ENCODE measurements at places on chromosomes 4 and X.

DNA sequence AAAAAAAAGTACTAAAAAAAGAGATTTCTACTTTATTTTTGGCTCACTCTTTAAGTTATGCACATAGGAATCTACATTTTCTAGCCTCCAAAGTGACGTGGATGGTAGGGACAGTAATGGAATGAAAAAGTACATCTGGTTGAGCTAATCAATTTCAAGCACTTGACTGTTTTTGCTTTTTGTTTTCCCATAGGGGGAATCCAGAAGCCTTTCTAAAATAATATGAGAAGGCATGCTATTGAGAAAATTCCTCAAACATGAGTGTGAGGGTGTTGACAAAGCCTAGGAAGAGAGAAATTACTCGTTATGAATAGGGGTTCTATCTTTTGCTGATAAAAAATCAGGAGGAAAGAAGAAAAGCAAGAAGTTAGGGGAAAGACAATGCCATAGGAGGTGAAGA is 242.5 kb upstream of the PUDP start:
- DNase-seq, result no peak

DNA sequence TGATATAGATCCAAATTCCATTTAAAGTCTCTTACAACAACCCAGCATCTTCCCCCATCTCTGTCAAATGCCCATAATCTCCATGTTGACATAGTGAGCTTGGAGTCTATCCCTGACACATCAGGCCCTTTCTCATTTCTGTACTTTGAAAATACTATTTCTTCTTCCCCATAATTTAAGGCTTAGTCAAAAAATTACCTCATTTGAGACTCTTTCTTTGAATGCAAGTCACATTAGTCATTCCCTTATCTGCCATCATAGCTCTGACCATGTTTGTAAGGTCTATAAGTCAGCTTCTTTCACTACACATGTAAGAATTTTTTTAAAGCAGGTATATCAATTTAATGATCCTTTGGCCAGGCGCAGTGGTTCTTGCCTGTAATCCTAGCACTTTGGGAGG is 99.9 kb downstream of the DDX60 start:
- DNase-seq, result no peak

DNA sequence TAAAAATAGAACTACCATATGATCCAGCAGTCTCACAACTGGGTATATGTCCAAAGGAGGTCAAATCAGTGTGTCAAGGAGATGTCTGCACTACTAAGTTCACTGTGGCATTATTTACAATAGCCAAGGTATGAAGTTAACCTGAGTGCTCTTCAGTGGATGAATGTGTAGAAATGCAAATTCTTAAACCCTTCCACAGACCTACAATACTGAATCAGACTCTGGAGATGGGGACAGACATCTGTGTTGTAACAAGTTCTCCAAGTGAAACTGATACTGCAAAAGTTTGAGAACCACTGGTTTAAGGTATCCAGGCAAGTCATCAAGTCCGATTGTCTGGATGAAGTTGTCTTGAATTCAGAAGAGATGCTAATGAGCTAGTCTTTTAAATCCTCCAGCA is 38.5 kb downstream of the SMAD1 start:
- no peak for DNase-seq

GRCh38 chr4:135319685-135320084 is 1118.1 kb upstream of the PABPC4L start:
- no peak for DNase-seq

DNA sequence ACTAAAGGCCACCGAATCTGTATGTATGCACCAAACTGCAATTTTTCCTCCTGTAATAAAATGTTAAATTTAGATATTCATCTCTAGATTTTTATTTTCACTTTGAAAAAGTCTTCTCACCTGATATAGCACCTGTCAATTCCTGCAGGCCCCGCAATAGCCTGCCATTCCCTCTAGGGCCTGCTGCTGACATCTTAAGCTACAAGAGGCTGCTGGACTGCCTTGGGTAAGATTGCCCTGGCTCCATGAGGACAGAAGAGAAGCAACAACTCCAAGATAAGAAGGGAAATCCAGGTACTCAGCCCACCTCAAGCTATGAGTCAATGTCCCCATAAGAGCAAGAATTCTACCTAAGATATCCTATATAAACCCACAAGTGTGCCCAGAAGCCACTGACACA is 230.2 kb upstream of the AGTR2 start:
- DNase-seq, result no peak

DNA sequence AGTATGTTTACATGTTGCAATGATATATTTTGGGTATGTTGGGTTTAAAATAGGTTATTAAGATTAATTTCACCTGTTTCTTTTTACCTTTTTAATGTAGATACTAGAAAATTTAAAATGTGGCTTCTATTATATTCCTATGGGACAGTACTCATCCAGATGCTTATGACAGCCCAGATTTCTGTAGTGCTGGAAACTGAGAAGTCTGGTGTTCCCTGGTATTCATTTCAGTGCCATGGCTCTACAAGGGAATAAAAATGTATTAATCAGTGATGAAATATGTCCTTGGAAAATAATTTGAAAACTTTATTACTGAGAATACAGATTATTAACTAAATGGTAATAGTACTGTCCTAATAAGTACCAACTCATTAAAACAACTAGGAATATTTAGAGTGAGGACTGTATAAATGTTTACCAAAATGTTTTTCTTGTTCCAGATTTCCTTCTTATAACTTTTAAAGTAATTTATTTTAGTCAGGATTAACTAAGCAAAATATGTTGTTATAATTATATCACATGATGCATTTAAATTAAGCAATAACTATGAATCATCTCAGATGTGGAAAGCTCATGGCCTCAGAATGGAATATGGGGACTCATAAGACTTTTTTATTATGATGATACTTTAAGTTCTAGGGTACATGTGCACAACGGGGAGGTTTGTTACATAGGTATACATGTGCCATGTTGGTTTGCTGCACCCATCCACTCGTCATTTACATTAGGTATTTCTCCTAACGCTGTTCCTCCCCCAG is 25.3 kb downstream of the ARHGAP24 start:
- DNase-seq, result no peak

- DNase-seq, result no peak
Measured at GRCh38 chr4:144357975-144358374, 217.5 kb upstream of the GYPA start.

GRCh38 chrX:153487590-153488071 is 7.1 kb upstream of the BGN start:
- no peak for DNase-seq

DNA sequence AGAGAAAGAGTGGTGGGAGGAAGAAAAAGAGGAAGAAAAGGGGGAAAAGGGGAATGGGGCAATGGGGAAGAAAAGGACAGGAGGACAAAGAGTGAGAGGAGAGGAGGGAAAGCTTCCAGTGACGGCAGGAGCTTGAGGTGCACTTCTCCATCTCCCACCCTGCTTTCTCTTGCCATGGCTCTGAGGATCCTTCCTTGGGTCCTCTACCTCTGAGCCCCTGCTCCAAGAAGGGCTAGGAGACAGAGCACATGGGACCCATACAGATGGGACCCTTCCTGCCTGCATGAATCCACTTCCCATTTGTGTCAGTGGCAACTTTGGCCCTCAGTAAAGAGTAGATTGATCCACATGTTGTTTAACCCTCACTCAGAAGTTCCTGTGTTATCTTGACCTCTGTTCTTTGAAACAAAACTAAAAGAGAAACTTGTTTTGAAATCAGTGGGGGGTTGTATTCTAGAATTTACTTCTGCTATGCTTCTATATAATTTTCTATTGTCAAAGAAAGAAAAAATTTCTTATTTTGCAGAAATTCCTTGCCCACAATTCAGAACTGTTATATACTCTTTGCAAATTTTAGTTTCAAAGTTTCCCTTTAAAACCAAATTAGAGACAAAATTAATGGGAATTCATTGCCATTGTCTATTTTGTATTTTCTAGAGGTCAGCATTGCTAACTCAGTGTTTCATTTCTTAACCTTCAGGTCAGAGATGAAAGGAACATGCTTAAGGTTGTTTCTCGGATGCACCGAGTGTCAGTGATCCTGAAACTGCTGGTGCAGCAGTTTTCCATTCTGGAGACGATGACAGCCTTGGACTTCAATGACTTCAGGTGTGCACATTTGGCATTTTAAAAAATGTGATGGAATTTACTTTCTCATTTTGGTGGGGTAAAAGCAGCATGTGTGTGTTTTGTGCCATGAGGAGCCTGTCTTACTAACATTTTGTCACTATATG is 5.0 kb downstream of the TDO2 start:
- DNase-seq, result no peak

- no peak for DNase-seq
Measured at GRCh38 chrX:32597777-32598176, 613.6 kb downstream of the DMD start.

- DNase-seq, result no peak
Measured at GRCh38 chr4:82042042-82042441, 331.7 kb downstream of the HNRNPD start.

DNA sequence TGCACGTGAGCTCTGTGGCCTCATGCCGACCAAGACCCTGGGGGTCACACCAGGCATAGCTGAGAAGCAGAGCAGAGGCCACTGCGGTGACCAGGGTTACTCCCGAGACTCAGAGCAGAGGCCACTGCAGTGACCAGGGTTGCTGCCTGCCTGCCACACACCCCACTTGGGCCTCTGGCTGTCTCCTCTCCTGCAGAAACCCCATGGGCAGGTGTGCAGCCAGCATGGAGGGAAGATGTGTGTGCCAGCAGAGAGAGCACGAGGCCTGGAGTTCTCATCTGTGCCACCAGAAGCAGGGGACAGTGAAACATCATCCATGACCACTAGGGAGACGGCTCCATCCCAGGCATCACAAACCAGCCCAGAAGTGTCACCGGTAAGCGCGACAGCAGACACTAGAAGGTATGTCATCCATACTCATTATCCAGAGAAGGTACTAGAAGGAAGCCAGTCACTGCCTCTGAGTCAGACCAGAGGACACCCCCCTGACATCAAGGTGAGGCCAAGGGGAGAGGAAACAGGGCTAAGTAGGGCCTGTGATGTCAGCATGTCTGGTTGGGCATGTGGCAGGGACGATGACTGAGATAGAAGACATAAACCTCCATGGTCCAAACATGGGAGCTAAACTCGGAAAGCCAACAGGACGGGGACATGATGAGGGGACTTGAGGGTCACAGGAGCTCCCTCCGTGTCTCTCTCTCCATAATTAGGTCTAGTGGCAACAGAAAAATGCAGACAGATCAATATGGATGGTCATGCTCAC is 24.2 kb upstream of the SPON2 start:
- DNase-seq, result no peak

DNA sequence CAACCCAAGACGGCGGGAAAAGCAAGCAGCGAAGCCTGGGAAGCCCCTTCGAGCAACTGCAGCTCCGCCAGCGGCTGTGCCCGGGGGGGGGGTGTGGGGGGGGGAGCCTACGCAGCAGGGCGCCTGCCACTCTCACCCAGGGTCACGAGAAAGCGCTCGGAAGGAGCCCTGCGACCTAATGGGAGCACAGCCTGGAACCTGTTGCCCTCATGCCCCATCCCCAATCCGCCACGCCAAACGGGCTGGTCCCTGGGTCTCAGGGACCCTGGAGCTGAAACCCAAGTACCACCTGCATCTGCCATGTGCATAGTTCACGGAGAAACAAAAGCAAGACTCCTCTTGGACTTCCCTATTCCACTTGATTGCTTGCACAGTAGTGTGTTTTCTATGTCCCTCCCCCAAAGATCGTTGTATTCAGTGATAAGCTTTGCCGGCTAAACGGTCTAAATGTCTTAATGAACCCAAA is 359 bp upstream of the GAB3 start:
- no peak for DNase-seq

DNA sequence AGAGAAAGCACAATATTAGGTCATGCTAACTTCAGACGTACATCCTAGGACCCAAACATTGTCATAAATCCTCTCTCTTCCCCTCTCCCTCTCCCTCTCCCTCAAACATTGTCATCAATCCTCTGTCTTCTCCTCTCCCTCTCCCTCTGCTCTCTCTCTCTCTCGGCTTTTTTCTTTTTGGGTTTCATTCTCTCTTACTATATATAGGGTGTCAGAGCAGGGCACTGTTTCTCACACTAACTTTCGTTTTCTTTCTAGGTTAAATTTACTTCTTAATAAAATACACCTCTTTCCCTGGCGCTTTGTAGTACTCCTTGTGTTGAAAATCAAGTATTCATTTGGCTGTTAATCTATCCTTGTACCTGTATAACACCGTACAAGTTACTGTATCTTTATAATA is 37.0 kb upstream of the HERC5 start:
- DNase-seq, result no peak

GRCh38 chrX:49249616-49250015 is 14.3 kb downstream of the CCDC22 start:
- DNase-seq, result no peak

- DNase-seq, result no peak
Measured at GRCh38 chr4:138775489-138775888, 240.1 kb upstream of the NOCT start.

- DNase-seq, result no peak
Measured at GRCh38 chr4:181821039-181822004, 421.9 kb upstream of the TENM3 start.

GRCh38 chr4:102640669-102641068 is 120.1 kb downstream of the MANBA start:
- DNase-seq, result no peak

DNA sequence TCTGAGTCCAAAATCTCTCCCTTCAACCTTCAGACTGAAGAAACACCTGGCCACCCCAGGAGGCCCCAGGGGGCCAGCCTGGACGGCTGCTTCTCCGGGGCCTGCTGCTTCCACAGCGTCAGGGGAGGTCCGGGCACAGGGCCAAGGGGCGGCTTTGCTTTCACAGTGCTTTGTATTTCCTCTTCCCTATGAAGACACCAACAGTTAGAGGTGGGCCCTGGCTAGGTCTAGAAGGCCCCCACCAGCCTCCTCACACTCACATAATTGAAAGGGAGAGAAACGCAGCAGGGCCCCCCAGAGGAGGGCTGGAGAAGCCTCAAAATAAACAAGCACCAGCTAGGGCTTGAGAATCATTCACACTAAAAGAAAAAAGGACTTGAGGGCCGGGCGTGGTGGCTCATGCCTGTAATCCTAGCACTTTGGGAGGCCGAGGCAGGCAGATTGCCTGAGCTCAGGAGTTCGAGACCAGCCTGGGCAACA is 17.8 kb downstream of the SCD5 start:
- no peak for DNase-seq

- DNase-seq, result no peak
Measured at GRCh38 chr4:64935469-64936001, 526.3 kb upstream of the TECRL start.
